Stimulated activated CD4-positive, alpha-beta T cell treated with anti-CD3 and anti-CD28 coated beads, Interleukin-1b, Interleukin-23, amount 100 ng/mL, for 1 hour (primary cell): ENCODE measurements at places on chromosomes 3 and 15.

GRCh38 chr15:29465816-29466215, 196.2 kb upstream of the NSMCE3 start:
- no peak for DNase-seq

- DNase-seq = no peak
These were observed 51.1 kb upstream of the WNT5A start for GRCh38 chr3:55538158-55538557.

DNA sequence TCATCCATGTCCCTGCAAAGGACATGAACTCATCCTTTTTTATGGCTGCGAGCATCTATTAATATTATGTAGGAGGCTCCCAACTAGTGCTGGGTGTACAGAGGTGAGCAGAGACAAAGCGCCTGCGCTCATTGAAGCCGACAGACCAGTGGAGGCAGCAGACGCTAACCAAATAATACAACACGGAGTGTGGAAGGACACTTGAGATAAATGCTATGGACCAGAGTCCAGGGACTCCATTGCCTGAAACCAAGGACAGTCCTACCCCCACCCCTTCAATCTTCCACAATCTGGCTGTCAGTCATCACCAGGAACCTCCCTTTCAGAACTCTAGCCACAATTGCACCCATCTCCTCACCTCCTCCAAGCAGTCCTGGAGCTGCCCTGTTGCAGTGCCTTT, 41.5 kb downstream of the KLHL6 start:
- no peak for DNase-seq

GRCh38 chr3:41900265-41900664, 61.6 kb downstream of the ULK4 start:
- no peak for DNase-seq

DNA sequence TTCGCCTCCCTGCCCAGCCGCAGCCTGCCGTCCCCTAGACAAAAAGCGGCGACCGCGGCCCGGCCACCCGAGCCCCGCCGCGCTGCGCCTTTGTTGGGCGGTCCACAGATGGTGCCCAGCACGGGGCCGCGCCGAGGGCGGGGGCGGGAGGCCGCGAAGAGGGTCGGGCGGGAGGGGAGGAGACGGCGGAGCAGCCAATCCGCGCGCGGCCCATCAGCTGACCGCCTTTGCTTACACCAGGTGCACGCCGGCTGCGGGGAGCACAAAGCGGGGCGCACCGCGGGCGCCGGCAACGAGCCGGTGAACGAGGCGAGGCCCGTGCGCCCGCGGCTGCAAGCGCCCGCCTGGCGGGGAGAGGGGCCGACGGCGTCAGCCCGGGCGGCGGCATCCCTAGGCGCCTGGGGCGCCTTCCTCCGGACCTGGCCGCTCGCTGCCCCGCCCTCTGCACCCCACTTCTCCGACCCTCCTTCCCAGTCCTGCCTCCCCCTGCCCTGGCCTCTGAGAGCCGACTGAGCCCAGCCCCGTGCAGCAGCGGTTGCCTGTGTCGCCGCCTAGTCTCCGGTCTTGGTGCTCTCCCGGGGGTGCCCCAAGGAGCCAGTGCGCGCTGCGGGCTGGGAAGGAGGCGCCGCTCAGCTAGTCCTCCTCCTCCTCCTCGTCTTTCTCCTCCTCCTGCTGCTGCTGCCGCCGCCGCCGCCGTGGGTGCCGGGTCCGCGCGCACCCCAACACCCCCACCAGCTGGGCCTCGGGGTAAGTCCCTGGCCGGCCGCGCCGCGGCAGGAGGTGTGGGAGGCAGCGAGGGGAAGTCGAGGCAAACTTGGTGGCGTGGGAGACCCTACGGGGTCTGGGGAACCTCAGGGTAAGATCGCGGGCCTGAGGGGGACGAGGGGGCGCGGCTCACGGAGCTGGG, at the start of gene LRRN1:
Gene LRRN1 (plus strand): TSS at position 259 of the 907 bp plus-strand sequence. CDS start 45,211 bp downstream, outside the sequence.
- DNase-seq = no peak

DNA sequence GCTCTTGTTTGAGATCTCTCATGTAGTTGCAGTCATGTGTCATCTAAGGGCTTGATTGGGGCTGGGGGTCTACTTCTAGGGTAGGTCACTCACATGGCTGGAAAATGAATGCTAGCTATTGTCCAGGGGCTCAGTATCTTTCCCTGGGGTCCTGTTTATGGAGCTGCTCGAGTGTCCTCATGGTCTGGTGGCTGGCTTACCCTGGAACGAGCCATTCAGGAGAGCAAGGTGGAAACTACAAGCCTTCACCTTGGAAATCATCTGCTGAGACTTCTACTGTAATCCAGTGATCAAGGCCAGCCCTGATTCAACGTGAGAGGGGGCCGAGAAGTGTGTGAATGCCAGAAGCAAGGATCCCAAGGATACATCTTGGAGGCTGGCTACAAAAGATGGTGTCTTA, 16.2 kb upstream of the RHCG start:
- DNase-seq = no peak
